ENCODE measurements at places on chromosomes 7 and 10.
A peak's percentile ranks its signal among the peaks of the same experiment; 100 is the strongest.

DNA sequence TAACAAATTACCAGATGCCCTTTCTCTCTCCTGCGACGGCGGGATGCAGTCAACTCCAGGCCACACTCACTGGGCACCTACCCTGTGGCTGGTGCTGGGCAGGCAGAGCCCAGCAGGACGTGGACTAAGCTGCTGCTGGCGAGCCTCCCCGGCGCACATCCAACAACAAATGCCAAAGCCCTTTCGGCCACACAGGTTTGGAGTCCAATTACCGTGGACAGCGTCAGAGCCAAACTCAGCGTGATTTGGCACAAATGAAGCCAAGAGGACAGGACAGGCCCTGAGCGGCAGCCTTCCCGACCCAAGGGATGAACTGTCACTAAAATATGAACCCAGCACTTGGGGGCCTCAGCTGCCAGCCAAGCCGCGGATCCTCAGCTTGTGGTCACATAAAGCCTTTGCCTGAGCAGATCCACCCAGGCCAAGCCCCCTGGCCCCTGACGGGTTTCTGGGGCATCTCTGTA lies 28.4 kb downstream of the DAGLB start:
- H3K4me1 ChIP-seq: peaks cover 5% of the 10 kb centered on the region
- peak overlapping the region; percentile 64 for H3K27ac ChIP-seq
- H3K27me3 ChIP-seq: no peaks in the 10 kb centered on the region
- peaks cover 66% of the 10 kb centered on the region for H3K36me3 ChIP-seq
- H3K4me3 ChIP-seq: no peak overlapping the region

DNA sequence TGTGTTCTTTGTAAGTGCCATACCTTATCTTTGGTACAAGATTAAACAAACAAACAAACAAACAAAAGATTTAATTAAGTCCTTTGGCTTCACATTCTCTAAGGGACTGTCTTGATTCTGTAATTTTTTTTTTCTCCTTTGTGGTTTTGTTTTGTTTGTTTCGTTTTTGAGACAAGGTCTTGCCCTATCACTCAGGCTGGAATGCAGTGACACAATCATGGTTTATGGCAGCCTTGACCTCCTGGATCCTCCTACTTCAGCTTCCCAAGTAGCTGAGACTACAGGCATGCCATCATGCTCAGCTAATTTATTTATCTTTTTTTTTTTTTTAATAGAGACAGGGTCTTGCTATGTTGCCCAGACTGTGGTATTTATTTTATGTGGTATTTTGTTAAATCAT lies 165.8 kb downstream of the LRRC4 start:
- no peak overlapping the region for H3K4me3 ChIP-seq
- peak; percentile 59 for DNase-seq

- H3K36me3 ChIP-seq: no peaks in the 10 kb centered on the region
- H3K4me3 ChIP-seq: no peak overlapping the region
- H3K27me3 ChIP-seq: peaks cover 55% of the 10 kb centered on the region
- H3K4me1 ChIP-seq: no peaks in the 10 kb centered on the region
- no peak for DNase-seq
Observed at GRCh38 chr10:80694930-80695329, 157.2 kb downstream of the SH2D4B start.

DNA sequence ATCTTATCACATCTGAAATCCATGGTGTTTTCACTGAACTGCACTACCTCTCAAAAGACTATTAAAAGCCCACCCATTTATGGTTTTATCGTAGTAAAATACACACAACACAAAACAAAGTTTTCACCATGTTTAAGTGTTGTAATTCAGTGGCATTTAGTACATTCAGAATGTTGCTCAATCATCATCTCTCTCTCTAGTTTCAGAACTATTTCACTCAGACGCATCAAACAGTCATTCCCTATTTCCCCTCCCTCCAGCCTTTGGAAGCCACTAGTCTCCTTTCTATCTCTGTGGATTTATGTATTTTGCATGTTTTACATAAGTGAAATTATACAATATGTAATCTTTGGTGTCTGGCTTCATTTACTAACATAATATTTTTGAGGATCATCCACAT lies 332.6 kb downstream of the TNS3 start:
- H3K4me1 ChIP-seq: no peaks in the 10 kb centered on the region
- DNase-seq: no peak
- no peaks in the 10 kb centered on the region for H3K36me3 ChIP-seq
- H3K27me3 ChIP-seq: no peaks in the 10 kb centered on the region
